ENCODE measurements at places on chromosomes 5 and 9. TPM values are rescaled to one million over a fixed set of nuclear protein-coding genes. Genes with fewer than 3 reads are reported as not detected.

The DOCK8 gene
- 0.55 TPM for total RNA-seq

The IFNA21 gene
- not detected for total RNA-seq

The IL33 gene
- total RNA-seq, result 0.49 TPM

The DDX31 gene
- total RNA-seq, result 31.2 TPM

The AHRR gene
- 3.5 TPM for total RNA-seq

The SHISAL2B gene
- total RNA-seq, result not detected

The PAPPA gene
- total RNA-seq, result 32.0 TPM

The FGF18 gene
- total RNA-seq, result 0.44 TPM

The WNT8A gene
- not detected for total RNA-seq

The ANKRD34B gene
- total RNA-seq, result not detected

The CSF1R gene
- total RNA-seq, result 0.05 TPM

The DND1 gene
- 1.4 TPM for total RNA-seq

The DAB2IP gene
- total RNA-seq, result 14.0 TPM

The MEGF10 gene
- not detected for total RNA-seq

The PROP1 gene
- total RNA-seq, result not detected

The AK8 gene
- total RNA-seq, result 0.89 TPM

The CDHR2 gene
- total RNA-seq, result 0.08 TPM

The CSNK1A1 gene
- 116 TPM for total RNA-seq

The CCNB1 gene
- total RNA-seq, result 277 TPM

The DNM1 gene
- total RNA-seq, result 88.2 TPM

The ASPN gene
- total RNA-seq, result not detected

The LRRTM2 gene
- total RNA-seq, result not detected

The PPP2R2B gene
- not detected for total RNA-seq

The CLINT1 gene
- 85.8 TPM for total RNA-seq

The SKIC3 gene
- 25.9 TPM for total RNA-seq

The LTC4S gene
- 0.26 TPM for total RNA-seq

The PTGR1 gene
- total RNA-seq, result 380 TPM

The ARID3C gene
- 0.10 TPM for total RNA-seq

The GABBR2 gene
- 0.15 TPM for total RNA-seq

The PCDHB13 gene
- total RNA-seq, result 0.06 TPM

The CRHBP gene
- total RNA-seq, result 0.14 TPM

The PRRX2 gene
- 5.2 TPM for total RNA-seq

The SFXN1 gene
- 104 TPM for total RNA-seq

The TRPM3 gene
- total RNA-seq, result not detected

The MYO10 gene
- 67.4 TPM for total RNA-seq

The OCLN gene
- total RNA-seq, result 12.4 TPM

The NEURL1B gene
- total RNA-seq, result 2.8 TPM

The GLRA1 gene
- not detected for total RNA-seq

The PCDHAC1 gene
- total RNA-seq, result 1.4 TPM

The C9 gene
- total RNA-seq, result not detected

The SLC24A2 gene
- total RNA-seq, result not detected

The ESM1 gene
- total RNA-seq, result not detected

The OTP gene
- total RNA-seq, result 0.08 TPM

Measured in A549 treated with DMSO at 1 μM for 4 hours (cell line).